ENCODE measurements at places on chromosomes 16 and 17. TPM values are rescaled to one million over a fixed set of nuclear protein-coding genes. Genes with fewer than 3 reads are reported as not detected.

DNA sequence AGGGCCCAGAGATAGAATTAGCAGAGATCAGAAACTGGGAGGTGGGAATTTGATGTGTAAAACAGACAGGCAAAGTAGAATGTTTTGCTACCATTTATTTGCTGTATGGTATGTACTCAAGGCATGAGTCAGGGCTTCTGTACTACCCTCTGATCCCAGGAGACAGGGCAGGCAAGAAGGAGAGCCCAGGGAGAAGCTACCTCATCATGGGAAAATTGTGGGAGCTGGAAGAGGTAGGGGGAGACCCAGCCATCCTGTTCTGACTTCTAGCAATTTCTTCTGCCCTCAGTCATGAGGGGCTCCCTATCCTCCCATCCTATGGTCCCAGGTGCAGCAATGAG is 1.7 kb upstream of the PIGS start:
- DNase-seq, result no peak

GRCh38 chr17:44708401-44709263 is at the start of gene DBF4B:
TSS of gene DBF4B (plus strand) at chr17:44708665. CDS start at chr17:44708821, 156 bp downstream.
- peak; percentile 76 for DNase-seq

Gene NACA2
- not detected for total RNA-seq

Gene PRR35
- total RNA-seq, result not detected

Gene SLC2A4
- total RNA-seq, result 70.3 TPM
